NCI-H1436 treated with DMSO at 0.1 percent for 48 hours (cell line): ENCODE measurements at places on chromosomes 12 and 14.

GRCh38 chr14:31787377-31787776 lies 226.2 kb downstream of the NUBPL start:
- no peak for DNase-seq

DNA sequence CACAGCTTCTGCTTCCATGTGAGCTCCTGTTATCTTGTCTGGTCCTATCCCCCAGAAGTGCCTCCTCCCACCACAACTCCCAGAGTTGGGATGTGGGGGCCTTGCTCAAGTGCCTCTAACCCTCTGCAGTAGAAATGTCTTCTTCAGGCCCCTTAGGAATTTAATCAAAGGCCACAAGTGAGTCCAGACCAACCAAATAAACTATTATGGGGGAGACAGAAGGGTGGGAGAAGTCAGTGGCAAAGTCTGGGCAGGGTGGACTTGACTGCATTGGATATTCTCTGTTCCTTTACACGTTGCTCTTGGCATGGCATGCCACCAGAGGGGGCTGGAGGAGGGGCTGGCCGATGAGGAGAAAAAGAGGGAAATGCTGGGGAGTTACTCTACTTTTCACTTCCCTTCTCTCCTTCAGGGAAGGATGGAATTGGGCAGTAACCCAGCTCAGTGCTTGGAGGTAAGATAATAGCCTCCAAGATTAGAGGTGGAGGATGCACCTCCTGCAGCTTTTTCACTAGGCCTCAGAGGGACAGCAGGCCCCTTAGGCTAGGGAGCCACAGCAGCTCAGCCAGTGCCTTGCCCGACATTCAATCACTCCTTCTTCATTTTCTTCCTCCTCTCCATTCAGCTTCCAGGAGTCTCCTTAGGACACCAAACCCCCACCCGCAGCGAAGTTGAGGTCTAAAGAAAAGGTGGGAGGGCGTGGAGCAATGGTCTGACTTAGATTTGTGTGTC lies 1.2 kb upstream of the AP1G2 start:
- DNase-seq: no peak

DNA sequence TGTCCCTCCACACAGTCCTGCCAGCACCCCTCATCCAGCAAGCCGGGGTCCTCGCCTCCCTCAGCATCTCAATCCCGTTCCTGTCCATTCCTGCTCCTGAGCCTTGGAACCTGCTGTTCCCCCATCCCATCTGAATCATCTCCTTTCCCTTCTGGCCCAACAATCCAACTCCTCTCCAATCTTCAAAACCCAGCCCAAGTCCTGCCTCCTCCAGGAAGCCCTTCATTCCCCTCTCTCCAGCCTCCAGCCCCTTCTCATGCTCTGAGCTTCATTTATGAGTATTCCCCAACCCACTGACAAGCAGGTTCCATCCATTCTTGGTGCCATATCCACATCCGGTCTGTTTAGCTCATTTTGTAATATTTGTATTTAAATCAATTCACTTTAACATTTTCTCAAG lies 128.1 kb downstream of the RIMBP2 start:
- no peak for DNase-seq

DNA sequence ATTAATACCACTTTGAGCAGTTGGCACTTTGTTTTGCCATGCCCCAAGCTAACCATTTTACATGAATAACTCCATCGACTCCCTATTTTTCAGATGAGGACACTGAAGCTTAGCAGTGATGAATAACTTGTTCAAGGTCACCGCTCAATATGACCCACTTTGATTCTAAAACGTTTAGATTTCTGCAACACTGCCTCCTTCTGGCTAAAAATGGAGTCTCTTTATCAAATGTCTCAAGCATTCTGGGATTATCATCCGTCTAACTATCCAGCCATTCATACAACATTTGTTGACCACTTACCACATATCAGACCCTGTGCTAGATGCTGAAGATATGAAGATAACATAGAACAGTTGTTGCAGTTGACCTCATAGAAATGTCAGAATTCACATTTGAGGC lies 298.0 kb downstream of the PPFIA2 start:
- DNase-seq: no peak

DNA sequence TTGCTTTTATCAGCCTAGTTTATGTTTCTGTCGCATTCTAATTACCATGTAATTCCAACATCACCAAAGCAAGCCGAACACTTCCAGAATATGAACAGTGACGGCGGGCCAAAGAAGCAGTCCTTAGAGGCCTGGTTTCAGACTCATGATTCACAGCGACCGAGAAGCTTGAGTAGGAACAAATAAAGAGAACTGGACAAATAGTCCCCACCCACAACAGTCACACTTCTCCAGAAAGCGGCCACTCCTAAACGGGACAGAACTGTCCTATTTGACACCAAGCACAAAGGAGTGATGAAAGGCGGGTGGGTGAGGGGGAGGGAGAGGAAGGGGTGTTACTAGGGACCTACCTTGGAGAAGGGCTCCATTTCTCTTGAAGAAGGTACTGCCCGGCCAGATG lies 136.4 kb downstream of the FOXN3 start:
- DNase-seq: no peak

GRCh38 chr14:30445011-30445793 lies 113.8 kb upstream of the G2E3 start:
- DNase-seq: no peak

DNA sequence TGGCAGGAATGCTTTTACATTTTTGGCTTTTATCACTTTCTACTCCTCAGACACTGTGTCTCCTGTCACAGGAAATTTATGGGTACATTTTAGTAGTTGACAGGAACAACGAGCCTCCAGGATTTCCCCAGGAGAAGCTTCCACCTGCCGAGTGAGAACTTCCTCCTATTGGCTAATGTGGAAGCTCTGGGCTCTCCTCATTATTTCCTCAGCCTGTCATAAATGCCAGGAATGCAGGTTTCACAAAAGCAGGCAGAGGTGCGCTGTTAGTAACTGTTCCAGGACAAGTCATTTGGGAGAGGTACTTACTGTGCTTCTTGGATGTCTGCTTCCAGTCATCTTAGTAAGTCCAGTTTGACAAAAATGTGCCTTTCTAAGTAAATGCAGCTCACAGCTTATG lies 19.1 kb upstream of the DCP1B start:
- no peak for DNase-seq

DNA sequence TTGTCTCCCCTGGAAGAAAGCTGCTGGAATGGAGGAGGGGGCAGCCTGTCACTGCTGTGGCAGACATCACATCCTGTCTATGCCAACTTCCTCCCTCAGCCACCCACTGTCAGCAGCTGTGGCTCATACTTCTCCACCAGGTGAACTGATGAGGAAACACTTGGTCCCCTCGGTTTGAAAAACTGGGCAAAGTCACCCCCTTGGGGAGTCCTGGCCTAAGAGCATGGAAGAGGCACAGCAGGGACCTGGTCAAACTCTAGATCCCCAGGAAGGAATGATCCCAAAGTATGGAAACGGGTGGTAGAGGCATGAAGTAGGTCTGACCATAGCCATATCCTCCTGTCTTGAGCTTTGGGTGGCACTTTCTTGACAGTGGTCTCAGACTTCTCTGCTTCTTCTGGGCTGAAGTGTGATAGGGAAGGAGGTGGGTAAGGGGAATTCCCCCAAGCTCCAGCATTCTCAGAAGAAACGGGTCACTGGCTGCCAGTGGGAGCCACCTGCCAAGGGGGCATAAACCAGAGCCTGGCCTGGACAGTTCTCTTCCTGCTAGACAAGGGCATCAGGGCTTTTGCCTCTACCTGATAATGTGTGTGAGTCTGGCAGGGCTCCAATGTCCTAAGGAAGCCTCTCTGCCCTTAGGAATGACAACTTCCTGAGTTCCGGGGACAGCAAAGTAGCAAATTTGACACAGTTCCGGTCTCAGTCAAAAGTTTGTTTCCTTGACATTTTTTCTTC lies 36.0 kb downstream of the FMNL3 start:
- DNase-seq: no peak

GRCh38 chr12:34397591-34398365 lies 375.5 kb downstream of the ALG10 start:
- no peak for DNase-seq

- DNase-seq: no peak
Observed at GRCh38 chr14:20998139-20998538, 954 bp upstream of the SLC39A2 start.

GRCh38 chr12:27970401-27971120 lies 2.0 kb downstream of the PTHLH start:
- DNase-seq: no peak

DNA sequence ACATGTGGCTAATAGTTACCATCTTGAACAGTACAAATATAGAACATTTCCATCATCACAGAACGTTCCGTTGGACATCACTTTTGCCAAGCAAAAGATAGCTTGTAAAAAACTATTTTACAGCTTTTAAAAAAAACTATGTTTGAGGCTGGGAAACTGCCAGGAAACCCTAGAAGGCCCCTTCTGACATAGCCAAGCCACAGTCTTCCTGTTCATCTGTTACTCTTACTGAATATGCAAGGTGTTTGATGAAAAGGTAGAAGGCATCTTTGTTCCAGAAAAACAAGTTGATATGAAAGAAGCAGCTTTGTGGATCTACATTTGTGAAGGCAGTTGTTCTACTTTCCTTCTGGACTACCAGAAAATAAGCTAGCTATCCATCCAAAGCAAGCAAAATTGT lies 23.6 kb upstream of the WNK1 start:
- DNase-seq: no peak

GRCh38 chr14:73630009-73630780 lies 14.6 kb upstream of the DNAL1 start:
- no peak for DNase-seq

DNA sequence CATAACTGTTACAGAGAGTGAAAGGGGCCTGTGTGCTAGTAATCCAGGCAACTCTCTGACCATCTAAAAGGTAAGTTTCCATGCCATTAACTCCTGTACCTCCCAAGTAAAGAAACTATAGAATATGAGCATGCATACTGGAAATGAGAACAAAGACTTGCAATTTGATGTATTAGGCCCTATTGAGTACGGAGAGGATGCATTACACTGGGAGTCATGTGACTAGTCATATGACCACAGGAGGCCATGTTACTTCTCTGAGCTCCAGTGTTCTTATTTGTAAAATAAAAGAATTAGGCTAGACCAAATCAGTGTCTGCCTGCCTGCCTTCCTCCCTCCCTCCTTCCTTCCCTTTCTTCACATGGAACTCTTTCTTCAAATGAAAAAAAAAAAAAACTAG lies 440.1 kb upstream of the CCDC196 start:
- DNase-seq: no peak
